Esophagus squamous epithelium (tissue), 5 donors: ENCODE measurements at places on chromosomes 6 and 20.

DNA sequence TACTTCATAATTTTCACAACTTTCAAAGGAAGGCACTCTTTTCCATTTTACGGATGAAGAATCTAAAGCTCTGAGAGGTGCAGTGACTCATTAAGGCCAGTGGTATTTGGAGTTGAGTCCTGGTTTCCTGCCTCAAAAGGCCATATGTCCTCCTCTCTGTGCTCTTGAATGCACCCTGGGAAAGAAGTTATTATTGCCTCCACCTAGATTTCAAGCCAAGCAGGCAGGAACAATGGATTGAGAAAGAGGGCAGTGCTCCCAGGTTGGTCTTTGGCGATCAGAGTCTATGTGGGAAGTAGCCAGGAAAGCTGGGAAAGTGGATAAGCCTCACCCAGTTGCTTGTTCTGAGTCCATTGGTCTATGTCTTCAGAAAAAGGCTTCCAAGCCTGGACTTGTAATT is 165.0 kb downstream of the MAFB start:
- no peak for DNase-seq

GRCh38 chr6:41071501-41071922 is 644 bp downstream of the OARD1 start:
- DNase-seq, result no peak

DNA sequence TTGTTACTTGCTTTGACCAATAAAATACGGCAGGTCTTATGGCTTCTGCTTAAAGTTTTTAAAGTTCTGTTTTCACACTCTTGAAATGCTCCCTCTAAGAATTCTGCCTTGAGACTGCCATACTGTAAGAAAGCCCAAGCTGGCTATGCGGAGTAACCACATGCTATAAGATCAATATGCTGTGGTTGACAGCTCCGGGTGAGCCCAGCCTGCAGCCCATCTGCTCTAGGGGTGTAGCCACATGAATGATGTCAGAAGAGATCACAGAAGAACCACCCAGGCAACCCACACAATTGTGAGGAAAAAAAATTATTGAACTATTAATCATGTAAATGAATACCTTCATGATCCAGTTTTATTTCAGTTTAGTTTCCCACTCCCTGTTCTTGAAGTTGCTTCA is 26.1 kb upstream of the SH3BGRL2 start:
- DNase-seq, result no peak

DNA sequence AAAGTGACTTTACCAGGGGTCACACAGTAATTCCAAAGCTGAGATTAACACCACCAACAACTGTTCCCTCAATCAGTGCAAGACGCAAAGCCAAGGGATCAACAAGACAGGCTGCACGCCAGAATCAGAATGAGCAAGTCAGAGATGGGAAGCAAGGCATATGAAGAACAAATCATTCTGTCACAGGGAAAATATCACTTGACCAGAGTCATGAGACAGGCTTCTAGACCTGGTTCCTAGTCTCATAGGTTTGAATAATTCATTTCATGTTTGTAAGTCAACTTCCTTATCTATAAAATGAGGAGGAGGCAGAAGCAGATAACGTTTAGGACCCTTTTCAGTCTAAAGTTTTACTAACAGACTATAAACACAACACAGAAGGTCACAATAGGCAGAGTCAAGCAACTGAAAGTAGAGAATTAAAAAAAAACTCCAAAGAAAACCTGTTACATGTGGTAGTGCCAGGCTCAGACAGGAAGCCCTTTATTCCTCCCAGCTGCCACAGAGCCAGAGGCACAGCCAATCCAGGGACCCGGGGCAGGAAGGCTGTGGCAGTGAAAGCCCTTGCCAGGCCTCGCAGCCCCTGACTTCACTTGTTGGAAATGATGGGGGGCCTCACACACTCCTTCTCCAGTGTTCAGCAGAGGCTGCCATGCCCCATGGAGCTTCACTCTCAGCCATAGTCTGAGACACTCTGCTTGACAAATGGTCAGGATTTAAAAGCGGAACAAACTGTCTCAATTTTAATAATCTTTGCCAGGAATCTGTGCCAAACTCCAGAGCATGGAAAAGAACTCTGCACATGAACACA is 29.2 kb upstream of the DST start:
- no peak for DNase-seq

GRCh38 chr20:39602649-39603048 is 640.5 kb downstream of the DHX35 start:
- no peak for DNase-seq

DNA sequence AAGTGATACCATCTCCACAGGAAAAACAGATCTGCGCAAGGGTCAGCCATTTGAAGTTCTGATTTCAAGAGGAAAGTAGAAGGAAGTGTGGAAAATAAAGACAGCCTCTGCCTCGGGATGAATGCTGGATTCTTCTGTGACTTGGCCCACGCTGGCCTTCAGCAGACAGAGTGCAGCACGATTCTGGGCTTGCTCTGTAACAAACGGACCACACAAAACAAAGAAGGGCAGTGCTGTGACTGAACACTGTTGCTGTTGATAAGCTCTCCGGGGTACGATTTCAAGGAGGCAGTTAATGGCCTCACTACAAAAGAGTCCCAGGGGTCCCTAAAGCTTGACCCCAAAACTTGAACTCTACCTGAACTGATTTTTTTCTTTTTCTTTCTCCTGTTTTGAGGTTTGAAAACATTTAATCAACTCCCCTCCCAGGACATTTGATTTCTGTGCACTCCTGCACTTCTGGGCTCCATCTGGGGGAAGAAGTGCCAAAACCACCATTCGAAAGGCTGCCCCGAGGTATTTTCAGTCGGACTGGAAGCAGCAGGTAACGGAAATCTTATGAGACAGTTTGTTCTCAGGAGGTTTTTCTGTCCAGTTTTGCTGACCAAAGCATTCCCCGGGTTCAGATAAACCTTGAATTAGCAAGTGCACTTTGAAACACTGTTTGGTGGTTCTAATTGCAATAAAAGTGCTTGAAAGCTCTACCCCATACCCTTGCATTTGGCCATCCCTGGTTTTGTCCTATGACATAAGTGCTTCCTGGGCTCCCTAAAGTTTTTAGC is 189.6 kb downstream of the MYLK4 start:
- DNase-seq, result no peak

DNA sequence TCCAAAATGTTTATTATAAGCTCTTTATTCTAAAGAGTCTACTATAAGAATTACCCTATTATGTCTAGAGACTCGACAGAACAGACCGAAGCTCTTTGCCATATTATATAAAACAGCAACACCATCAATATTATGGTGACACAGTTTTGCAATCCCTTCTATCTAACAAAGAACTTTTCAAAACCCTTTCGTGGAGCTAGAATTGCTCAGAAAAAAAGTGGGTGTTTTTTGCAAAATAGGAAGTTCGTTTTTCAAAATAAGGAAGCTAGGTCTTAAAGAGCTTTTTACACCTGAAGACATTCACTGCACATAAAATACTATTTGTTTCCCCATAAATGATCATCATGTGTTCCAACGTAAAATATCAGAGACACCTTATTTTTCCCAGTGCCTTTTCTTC is 240.0 kb downstream of the FOXC1 start:
- no peak for DNase-seq

- DNase-seq, result no peak
These were observed 41.6 kb upstream of the ZNF217 start for GRCh38 chr20:53635221-53635620.

DNA sequence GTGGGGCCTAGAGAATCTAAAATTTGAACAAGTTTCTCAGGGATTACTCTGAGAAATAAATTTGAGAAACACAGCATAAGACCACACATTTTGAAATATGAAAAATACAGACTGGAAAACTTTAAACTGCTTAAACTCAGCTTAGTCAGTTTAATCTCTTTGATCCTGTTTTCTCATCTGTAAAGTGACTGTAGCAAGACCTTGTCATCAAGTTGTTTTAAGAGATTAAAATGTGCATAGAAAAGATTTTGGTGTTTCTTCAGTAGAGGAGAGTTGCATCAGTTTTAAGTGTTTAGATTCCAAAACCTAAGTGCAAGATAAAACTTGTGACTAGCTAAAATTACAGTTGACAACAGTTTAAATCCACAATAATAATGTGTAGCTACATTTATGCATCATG is 8.1 kb upstream of the BCKDHB start:
- no peak for DNase-seq

- no peak for DNase-seq
These were observed 8.0 kb upstream of the MYLK2 start for GRCh38 chr20:31811198-31811597.

DNA sequence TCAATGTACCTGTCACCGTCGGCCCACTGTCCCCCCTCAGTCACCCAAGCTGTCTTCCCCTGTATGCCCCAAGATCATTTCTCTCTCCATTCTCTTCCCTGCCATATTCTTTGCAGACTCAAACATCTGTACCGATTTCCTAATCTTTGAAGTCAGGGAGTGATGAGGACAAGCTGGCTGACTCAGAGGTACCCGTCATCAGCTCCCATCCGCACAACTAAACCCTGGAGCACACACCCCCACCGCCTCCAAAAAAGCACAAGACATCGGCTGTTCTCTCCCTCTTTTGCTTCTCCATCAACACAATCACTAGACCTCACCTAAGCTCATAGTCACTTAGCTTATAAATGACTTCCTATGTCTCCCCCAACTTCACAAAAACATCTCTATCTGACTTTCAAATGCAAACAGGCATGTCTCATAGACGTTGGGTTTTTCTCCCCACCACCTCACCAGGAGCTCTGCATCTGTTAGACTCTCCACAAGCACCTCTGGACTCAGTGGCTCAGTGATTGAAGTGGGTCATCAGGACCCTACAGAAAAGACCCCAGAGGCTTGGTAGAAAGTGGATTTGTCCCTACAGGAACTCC is 11.5 kb upstream of the NFATC2 start:
- no peak for DNase-seq

- no peak for DNase-seq
These were observed 1061.6 kb downstream of the HACE1 start for GRCh38 chr6:103798166-103798565.

DNA sequence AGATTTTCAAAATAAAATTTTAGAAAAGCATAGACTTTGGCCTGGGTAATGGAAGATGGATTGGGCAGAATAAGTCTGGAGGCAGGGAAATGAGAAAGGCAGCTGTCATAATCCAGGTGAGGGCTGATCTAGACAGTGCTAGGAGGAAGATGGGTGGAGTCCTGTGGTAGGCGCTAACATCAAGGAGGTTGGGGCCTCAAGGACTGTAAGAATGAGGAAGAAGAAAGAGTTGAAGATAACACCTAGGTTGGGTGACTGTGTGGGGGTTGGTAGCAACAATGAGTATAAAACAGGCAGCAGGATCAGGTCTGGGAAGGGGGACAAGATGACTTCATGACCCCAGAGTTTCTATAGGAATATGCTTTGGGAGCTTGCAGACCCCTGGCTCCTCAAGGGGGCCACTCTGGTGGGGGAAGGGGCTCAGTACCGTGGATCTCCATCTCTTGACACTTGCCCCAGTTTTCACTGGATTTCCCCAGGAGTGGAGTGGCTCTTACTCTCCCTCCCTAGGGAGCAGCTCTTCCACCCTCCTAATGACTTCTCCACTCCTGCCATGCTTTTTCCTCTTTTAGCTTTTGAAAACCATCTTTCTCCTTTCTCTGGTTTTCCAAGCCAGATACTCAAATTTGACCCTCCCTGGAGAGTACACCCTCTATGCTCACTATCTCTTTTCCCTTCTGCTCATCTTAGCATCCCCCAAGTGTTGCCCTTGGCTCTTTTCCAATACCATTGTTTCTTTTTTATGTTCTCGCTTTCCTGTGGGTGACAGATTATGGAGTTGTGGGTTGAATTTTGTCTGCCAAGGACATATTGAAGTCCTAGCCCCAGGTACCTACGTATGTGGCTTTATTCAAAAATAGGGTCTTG is 14.8 kb downstream of the TRIM31 start:
- DNase-seq, result no peak

GRCh38 chr20:10927011-10927583 is 253.3 kb upstream of the JAG1 start:
- no peak for DNase-seq

DNA sequence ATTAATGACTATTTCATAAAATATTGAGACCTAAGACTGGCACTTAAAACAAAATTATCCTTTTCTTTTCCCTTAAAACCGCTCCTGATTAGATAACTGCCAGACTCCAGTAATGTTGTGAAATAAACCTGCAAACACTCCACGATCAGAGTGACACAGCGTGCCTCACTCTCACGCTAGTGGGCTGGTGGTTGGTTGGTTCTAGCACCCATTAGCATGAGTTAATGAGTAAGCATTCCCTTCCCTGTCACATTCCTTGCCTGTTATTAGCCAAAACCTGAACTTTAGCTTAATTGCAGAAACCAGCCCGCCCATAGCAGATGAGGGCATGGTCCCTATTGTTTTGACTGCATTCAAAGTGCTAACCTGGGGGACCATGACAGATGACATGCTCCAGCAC is 193.4 kb downstream of the CD83 start:
- no peak for DNase-seq

DNA sequence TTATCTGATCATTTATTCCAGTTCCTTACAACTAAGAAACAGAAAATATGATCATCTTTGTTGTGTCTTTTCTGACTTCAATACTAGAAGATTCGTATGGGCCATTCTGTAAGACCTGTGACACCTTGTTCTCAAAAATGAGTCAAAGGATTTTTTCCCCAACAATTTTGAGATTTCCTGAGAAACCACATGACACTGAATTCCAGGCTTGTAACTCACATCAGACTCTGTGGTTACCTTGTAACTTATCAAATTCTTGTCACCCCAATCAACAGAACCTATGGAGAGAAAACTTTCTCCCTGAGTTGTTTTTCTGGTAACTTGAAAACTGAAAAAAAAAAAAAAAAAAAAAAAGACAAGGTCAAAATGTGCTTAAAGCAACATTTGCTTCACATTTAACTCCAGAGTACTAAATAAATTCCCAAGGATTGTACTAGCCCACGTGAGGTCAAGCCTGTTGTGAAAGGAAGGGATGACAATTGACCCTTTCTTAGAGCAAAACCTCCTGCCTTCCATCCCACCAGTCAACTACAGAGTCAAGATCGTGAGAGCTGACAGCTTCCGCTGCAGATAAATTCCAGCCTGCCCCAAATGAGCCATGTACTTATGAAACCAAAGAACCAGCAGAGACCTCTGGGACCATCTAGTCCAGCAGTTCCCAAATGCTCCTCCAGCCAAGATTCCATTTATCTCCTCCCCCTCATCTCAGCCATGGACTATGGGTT is 140.3 kb downstream of the TBX18 start:
- no peak for DNase-seq

DNA sequence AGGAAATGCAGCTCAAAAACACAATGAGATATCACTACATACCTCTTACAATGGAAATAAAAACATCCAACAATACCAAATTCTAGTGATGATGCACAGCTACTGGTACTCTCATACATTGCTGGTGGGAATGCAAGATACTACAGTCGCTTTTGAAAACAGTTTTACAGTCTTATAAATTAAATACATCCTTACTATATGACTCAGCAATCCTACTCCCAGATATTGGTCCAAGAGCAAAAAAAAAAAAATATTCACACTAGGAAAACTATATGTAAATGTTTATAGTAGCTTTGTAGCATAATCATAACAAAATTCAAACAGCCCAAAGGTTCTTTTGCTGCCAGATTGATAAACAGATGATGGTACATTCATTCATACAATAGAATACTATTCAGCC is 217.4 kb upstream of the FAM83B start:
- no peak for DNase-seq

DNA sequence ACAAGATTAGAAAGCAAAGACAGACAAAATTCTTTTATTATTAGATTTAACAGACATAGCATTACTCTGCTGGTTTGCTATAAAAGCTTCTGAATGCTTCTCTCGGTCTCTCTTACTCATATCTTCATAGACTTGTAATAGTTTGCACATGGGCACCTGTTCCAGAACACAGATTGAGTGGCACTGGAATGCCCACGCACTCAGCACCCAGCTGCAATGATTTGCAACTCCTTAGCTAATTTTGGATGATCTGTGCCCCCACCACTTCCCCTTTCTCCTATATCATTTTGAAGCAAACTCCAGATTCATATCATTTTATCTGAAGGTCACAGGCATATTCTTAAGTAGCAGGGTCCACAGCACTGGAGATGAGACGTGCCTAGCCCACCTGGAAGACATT is 148.8 kb downstream of the CFAP61 start:
- no peak for DNase-seq
